Activated CD4-positive, alpha-beta T cell treated with anti-CD3 and anti-CD28 coated beads for 1 hour (primary cell): ENCODE measurements at places on chromosomes 3 and 15.

- no peak for DNase-seq
Measured at GRCh38 chr15:67458331-67459029, 62.5 kb upstream of the C15orf61 start.

- DNase-seq = no peak
Measured at GRCh38 chr3:179673523-179673922, 20.7 kb downstream of the USP13 start.

- no peak for DNase-seq
Measured at GRCh38 chr15:89075846-89076245, 12.4 kb upstream of the ABHD2 start.

GRCh38 chr3:179438841-179439240, 12.4 kb downstream of the GNB4 start:
- no peak for DNase-seq

DNA sequence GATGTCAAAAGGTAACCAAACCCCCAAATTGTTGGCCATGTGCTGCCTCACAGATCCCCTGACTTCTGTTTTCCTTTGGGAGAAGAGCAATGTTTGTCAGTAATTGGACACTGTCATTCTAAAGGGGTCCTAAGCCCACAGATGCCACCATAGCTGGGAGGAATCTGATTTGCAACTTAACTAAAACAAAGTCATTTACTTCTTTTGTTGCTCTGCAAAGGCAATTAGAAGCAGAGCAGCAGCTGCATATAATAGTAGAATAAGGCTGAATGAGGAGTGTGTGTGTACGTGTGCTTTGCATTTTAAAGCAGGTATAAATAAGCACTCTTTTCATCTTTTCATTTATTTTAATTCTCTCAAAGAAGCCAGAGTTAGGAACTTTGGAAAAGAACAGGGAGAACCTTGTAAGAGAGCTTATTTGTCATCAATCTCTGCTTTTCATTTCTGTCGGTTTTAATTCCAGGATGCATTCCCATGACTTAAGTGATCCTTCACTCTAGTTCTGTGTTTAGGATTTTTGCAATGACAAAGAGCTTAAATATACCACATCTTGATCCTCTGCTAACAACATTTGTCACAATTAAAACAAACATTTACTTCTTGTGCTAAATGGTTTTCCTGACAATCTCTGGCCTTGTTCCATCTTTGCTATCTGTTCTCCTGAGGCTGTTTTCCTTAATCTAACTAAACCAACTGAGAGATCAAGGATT, 530.2 kb upstream of the CBLB start:
- DNase-seq = no peak

- peak; percentile 78 for DNase-seq
Measured at GRCh38 chr3:177197041-177197726, at the start of gene TBL1XR1. TSS of gene TBL1XR1 (minus strand) at chr3:177197482. CDS start at chr3:177064977, 132,505 bp downstream.

DNA sequence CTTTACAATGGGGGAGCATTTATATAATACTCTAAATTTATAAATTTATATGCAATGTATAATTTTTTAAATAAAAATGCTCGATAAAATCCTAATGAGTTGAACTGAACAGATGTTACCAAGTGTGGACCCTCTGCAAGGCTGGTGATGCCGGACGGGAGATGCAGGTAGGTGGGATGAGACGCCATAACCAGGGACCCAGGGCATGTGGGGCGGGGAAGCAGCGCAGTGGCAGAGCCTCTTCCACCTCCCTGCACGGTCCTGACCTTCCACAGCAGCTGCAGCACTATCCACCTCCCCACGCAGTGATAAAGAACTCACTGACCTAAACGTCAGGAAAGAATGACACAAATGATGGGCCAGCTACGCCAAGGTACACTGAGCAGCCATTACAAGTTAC, 12.8 kb downstream of the PCSK6 start:
- DNase-seq = no peak

DNA sequence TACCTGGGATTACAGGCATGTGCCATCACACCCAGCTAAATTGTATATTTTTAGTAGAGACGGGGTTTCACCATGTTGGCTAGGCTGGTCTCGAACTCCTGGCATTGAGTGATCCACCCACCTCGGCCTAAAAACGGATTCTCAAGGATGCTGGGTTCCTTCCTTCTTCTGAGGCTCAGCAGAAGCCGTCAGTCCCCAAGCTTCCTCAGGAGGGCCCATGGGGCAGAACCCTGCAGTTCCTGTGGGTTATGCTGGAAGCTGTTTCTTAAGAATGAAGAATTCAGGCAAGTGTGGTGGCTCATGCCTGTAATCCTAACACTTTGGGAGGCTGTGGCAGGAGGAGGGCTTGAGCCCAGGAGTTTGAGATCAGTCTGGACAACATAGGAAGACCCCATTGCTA, 29.0 kb upstream of the ZNF710 start:
- no peak for DNase-seq

GRCh38 chr3:3069723-3070122, 40.5 kb downstream of the IL5RA start:
- DNase-seq = no peak

- DNase-seq = no peak
Measured at GRCh38 chr15:83626171-83626802, 27.6 kb upstream of the ADAMTSL3 start.

- DNase-seq = no peak
Measured at GRCh38 chr3:122940628-122941086, 86.9 kb downstream of the SEMA5B start.

- no peak for DNase-seq
Measured at GRCh38 chr3:16789344-16790120, 95.2 kb upstream of the PLCL2 start.

GRCh38 chr3:23442598-23443383, 239.7 kb downstream of the UBE2E2 start:
- DNase-seq = no peak

GRCh38 chr3:66816090-66816761, 181.9 kb upstream of the KBTBD8 start:
- no peak for DNase-seq
